ENCODE measurements at places on chromosomes 1 and 21.

GRCh38 chr1:92803140-92803887 is 18.4 kb upstream of the EVI5 start:
- no peak for DNase-seq

DNA sequence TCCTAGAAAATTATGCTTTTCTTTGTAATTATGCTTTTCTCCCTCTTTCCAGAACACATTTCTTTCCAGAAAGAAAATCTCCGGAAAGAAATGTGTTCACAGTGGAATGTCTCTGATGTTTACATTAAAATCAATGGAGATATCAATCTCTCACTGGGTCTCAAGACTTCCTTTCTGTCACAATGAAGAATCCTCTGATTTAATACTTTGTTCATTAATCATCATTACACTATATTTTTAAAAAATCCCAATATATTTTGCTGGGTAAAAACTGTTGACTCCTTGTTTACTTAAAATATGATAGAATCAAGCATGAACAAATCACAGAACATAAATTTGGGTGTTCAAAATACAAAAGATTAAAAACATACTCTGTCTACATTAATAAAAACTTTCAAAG is 26.3 kb upstream of the TGFBR3 start:
- DNase-seq = no peak

- DNase-seq = no peak
Measured at GRCh38 chr21:21085206-21085605, 87.0 kb downstream of the NCAM2 start.

- DNase-seq = no peak
Measured at GRCh38 chr1:44250068-44250781, 37.0 kb downstream of the DMAP1 start.

DNA sequence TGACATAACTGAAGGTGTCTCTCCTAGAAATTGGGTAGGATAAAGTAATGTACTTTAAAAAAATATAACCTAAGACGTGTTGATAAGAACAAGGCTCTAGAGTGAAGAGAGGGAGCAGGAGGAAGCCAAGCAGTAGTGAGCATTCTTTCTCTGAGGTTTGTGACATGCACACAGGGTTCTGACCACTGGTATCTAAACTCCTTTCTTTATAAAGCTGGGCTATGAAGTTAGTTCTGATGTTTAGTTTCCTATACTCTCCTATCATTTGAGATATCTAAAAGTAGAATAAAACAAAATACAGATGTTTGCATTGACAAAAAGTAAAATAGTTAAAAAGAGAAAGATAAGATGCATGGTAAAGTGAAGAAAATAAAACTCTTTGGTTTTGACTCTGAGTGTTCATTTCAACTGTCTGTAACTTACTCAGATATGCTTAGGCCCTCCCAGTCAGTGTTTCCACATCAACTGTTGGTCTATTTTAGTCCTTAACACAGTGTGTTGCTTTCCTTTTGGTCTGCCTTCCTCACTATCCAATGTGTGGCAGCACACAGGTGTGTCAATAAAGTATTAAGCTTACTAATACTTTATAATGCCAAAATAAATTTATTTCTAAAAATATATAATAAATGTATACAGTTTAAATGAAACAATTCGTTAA is 543.5 kb downstream of the PTPRC start:
- DNase-seq = no peak

GRCh38 chr1:89503690-89504089 is 20.9 kb upstream of the LRRC8B start:
- DNase-seq = no peak

DNA sequence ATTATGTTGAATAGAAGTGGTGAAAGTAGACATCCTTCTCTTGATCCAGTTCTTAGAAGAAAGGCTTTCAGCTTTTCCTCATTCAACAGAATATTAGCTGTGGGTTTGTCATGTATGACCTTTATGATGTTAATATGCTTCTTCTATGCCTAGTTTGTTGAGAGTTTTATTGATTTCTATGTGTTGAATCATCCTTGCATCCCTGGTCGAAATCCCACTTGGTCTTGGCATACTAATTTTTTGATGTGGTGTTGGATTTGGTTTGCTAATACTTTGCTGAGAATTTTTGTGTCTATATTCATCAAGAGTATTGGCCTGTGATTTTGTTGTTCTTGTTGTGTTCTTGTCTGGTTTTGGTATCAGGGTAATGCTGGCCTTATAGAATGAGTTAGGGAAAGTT is 20.9 kb downstream of the CD55 start:
- DNase-seq = no peak

- no peak for DNase-seq
Measured at GRCh38 chr1:222404710-222405109, 143.2 kb downstream of the HHIPL2 start.

GRCh38 chr1:23188434-23188884 is 19.8 kb upstream of the LUZP1 start:
- DNase-seq = no peak

- no peak for DNase-seq
Measured at GRCh38 chr1:93031711-93032110, 47.4 kb upstream of the MTF2 start.

DNA sequence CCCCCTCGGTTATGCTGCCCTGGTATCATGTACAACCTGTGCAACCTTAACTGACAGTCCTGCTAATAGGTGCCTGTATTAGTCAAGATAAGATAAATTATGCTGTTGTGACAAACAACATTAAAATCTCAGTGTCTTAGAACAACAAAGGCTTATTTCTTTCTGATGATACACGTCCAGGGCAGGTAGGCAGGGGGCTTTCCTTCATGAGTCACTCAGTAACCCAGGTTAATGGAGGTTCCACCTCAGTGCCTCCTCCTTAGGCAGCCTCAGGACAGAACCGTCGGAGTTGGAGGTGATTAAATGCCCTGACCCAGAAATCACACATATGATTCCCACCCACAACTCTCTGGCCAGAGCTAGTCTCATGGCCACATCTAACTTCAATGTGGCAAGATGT is 94.6 kb upstream of the CASZ1 start:
- no peak for DNase-seq

GRCh38 chr1:114024049-114024448 is 44.8 kb downstream of the OLFML3 start:
- DNase-seq = no peak

DNA sequence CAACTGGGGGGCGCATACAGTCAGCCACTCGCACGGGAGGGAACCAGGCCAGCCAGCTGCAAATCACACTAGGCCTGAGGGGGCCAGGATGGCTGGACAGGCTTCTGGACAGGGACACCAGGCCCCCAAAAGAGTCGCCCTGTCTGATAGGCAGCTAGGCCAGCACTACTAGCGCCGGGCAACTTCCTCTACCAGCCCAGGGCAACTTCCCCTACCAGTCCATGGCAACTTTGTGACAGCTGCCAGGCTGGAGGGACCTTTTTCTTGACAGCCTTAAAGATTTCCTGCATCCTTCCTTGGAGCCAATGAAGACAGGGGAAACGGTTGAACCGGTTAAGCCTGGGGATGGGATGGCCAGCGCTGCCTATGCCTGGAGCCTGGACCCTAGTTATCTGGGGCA is 5.1 kb downstream of the IFFO2 start:
- no peak for DNase-seq

GRCh38 chr1:110618668-110619067 is 12.5 kb upstream of the KCNA2 start:
- DNase-seq = no peak

DNA sequence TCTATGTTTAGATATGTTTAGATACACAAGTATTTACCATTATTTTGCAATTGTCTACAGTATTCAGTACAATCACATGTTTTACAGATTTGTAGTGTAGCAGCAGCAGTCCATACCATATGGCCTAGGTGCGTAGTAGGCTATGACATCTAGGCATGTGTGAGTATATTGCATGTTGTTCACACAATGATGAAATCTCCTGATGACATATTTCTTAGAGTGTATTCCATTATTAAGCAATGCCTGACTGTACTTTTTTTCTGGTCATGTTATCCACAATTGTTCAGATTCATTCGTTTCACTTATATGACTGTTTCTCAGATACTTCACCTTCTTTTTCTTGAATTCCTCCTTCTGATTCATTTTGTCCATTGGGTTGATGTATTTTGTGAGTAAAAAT is 9.9 kb upstream of the BACE2 start:
- no peak for DNase-seq

DNA sequence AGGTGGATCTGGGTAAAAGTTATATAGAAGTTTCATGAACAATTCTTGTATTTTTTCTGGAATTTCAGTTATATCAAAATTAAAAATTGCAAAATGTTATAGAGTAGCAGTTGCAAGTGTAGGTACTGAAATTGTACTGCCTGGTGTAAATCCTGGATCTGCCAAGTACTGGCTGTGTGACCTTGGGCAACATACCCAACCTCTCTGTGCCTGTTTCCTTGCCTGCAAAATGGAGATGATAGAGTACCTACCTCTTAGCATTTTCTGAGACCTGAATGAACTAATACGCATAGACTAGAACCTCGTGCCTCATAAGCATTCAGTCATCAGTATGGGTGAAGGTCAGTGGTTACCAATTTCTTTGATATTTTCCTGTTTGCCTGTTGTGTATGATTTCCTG is 290.0 kb upstream of the KAZN start:
- no peak for DNase-seq

- DNase-seq = no peak
Measured at GRCh38 chr1:98221923-98222322, 301.1 kb upstream of the DPYD start.

DNA sequence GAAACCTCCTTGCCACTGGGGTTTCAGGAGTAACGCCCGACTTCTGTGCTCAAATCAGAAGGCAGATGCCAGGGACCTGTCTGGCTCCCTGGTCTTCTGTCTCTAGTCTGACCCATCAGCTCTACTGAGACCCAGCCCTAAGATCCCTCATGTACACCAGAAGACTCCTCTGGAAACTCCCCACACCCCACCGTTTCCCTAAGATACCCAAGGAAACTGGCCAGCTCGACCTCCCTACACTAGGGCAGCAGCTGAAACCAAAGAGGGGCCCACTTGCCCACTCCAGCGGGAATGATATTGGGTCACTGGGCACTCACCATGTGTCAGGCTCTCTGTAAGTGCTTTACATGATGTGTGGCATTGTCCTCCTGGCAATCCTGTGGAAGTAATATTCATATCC is 469 bp upstream of the S100A16 start:
- no peak for DNase-seq

DNA sequence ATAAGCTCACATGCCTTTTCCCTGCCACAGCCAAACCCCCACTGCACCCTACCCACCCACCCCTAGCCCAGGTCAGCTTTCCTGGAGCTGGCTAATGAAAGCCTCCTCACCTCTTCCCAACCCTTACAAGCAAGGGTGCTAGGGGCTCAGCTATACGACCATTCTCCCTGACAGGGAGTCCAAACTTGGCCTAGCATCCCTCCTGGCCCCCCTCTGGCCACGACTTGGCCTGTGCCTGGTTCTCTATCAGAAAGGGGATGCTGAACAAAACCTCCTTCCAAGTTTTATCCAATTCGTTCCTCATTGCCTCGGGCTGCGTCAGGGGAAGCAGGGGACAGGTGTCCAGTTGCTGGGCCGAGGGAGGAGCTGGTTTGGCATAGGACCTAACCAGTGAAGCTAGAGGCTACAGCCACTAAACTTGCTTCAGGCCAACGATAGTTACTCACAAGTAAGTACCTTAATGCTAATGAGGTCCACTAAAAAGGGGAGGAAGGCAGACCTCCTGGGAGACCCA is 8.6 kb downstream of the TMEM81 start:
- DNase-seq = no peak

GRCh38 chr1:182147136-182147820 is 85.8 kb upstream of the ZNF648 start:
- no peak for DNase-seq

DNA sequence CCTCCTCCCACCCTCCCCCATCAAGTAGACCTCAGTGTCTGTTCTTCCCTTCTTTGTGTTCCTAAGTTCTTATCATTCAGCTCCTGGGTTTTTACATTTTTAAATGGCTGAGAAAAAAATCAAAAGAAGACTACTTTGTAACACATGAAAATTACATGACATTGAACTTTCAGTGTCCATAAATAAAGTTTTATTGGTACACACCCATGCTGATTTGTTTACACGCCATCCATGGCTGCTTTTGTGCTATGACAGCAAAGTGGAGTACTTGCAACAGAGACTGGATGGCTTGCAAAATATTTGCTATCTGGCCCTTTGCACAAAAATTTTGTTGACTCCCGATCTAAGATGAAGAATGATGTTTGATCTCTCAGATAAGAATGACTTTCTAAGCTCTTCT is 171.4 kb downstream of the PRDM2 start:
- DNase-seq = no peak

- no peak for DNase-seq
Measured at GRCh38 chr1:99992760-99993467, 23.1 kb downstream of the SLC35A3 start.

DNA sequence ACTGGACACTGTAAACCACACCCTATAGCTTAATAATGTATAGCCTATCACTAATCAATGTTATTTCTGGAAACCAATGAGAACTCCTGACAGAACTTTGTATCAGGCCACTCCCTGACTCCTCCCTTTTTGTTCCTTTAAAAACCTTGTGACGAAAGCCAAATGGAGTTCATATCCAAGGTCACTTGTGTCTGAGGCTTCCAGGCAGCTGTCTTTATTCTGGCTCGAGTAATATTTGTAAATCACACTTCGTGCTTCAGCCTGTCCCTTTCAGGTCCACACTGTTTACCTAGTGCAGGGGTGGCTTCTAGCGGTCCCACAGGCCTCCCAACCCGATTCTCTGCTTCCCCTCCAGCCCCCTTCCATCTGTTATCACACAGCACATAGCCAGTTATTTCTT is 16.2 kb upstream of the CAPN9 start:
- no peak for DNase-seq

DNA sequence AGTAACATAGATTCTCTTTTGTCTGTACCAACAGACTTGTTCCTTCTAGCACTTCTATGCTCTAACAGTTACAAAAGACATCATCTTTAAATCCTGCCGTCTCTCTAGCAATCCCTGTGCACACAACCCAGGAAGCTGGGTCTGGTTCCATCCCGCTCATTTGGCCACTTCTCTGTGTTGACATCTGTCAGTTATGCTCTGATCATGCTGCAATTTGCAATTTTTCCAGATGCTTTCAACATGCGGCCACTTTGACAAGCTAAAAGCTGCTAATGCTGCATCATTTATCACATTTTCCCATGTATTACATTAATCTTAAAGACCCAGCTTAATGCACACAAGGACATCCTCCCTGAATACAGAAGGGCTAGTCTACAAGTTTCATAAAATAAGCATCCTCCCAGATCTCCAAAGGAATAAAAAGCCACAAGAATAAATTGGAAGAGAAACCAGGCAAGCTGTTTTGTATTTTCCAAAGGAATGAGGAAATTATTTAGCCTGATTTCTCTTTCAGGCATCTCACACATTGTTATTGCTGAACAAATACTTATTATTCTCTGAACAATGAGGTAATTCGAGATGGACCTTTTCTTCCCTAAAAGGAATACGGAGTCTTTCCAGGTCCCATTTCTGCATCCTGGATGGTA is 19.0 kb upstream of the LRRC52 start:
- DNase-seq = no peak

Measured in stimulated activated CD8-positive, alpha-beta memory T cell treated with anti-CD3 and anti-CD28 coated beads, Interleukin-7, amount 100 ng/mL, for 1 hour (primary cell).